ENCODE measurements at places on chromosomes 2 and 18.
A peak's percentile ranks its signal among the peaks of the same experiment; 100 is the strongest.

DNA sequence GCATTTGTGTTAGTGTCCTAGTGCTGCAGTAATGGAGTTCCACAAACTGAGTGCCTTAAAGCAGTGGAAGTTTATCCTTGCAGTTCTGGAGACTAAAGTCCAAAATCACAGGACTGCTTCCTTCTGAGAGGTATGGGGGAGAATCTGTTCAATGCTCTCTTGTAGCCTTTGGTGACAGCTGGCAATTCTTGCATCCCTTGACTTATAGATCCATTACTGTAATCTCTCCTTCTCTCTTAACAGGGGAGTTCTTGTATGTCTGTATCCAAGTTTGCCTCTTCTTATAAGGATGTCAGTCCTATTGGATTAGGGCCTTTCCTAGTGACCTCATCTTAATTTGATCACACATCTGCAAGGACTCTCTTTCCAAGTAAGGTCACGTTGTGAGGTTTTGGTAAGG lies 69.9 kb downstream of the XRCC5 start:
- no peak for DNase-seq

- DNase-seq: no peak
Measured at GRCh38 chr2:41962922-41963622, 84.7 kb upstream of the PKDCC start.

DNA sequence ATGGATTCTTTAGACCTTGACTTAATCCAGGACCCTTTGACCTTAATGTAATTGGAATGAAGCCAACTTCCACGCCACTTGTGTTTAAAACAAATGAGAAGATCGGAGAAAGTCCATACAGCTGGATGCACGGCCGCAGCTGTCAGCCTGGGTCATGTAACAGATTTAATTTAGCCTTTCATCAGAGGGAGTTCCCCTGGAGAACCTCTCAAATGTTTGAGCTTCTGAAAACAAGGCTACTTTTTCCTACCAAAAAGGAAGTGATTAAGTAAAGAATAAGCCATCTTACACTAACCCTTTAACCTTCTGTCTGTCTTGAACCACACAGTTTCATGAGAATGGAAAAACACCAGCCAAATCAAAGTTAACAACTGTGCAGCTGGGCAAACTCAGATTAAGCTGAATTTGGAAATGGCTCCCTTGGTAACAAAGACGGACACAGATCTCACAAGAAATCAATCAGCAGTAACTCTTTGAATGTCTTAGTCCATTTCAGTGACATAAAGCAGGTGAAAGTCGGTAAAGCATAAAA lies 103.6 kb downstream of the DOCK10 start:
- DNase-seq: peak; percentile 27

GRCh38 chr2:23541503-23542229 lies 156.7 kb downstream of the KLHL29 start:
- peak; percentile 22 for DNase-seq

GRCh38 chr2:54387059-54387991 lies 68.8 kb upstream of the SPTBN1 start:
- DNase-seq: no peak

GRCh38 chr2:82395531-82395930 lies 2063.5 kb downstream of the SUCLG1 start:
- no peak for DNase-seq

- DNase-seq: no peak
Measured at GRCh38 chr2:64930258-64930671, 58.9 kb upstream of the SLC1A4 start.

GRCh38 chr2:171824086-171824485 lies 70.0 kb downstream of the SLC25A12 start:
- no peak for DNase-seq

- DNase-seq: no peak
Measured at GRCh38 chr2:170824526-170825015, 7.9 kb downstream of the GAD1 start.

- no peak for DNase-seq
Measured at GRCh38 chr2:25374827-25375226, 33.1 kb upstream of the DNMT3A start.

DNA sequence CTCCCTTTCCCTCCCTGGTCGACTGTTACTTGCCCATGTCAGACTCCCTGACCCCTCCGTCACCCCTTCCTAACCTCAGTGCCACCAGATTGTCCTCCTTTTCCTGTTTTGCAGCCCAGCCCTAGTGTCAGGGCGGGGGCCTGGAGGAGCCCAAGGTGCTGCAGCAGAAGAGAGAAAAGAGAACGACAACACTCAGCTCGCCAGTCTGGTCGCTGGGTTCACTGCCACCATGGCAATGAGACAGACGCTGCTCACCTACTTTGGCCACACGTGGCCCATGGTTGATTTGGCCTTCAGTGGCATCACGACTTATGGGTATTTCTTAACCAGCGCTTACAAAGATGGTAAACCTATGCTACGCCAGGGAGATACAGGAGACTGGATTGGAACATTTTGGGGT lies 108.4 kb upstream of the RMDN2 start:
- no peak for DNase-seq

DNA sequence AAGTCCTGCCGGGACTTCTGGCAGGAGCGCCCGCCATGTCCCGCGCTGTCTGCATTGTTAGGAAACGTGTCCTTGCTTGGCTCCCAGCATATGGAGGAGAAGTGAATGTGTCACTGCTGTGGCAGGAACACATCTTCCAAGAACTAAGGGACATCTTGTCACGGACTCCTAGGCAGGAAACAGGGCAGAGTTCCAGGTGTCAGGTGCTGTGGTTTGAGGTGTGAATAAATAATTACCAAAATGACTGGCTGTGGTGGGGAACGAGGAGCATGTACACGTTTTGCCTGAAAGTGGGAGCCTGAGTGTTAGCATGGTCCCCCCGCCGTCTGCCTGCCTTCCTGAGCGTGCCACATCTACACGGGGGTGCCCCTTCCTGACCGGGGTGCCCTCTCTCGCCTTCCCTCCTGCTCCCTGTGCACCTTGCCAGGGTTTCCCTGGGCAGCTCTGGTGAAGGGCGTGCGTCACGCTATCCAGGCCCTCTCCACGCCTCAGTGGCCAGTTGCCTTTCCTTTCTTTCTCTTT lies 237.5 kb downstream of the LDLRAD4 start:
- no peak for DNase-seq

DNA sequence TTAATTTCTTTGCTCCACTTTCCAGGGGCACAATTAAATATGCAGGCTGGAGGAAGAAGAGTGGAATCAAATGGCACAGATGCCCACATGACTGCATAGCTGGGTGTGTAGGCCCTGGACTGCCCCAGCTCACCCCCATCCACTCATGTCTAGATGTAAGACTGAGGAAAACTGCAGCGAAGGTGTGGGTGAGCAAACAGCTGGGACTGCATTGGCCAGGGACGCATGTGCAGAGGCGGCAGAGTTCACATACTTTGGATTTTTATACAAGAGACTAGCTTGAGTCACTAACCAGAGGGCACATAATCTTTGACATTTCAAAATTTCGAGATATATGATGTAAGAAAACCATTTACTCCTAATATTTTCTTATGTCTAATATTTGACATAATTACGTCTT lies 60.1 kb downstream of the SPIRE1 start:
- no peak for DNase-seq

DNA sequence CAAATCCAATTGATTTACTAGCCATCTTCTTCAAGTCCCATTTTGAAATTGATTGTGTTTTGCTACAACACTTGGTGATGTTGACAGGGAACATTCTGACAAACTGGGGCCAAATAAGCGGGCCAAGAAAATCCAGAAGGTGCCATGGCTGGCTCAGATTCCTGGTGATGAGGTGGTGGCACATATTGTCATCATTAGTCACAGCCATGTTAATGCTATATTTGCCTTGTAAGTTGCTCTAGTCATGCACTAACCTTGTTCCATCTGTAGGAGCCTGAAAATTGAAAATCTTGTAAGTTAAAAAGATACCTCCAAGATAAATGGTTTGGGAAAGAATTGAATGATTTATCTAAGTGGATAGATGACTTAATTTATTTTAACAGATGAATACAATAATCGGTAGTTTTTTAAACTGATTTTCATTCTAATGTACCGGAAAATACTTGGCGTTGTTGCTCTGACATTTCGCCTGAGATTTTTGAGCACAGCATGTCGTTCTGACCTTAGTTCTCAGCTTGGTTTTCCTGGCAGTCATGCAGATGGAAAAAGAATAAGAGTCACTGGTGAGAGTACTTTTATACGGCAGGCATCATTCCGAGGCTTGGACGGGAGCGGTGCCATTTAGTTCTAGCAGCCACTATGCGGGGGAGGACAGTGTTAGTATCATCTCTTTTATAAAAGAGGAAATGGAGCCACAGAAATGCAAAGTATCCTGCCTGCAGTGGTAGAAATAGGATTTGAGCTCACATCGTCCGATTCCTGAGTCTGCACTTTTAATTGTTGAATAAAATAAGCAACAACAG lies 133.9 kb downstream of the ZNF532 start:
- no peak for DNase-seq

GRCh38 chr18:45935591-45936335 lies 31.4 kb downstream of the EPG5 start:
- no peak for DNase-seq

GRCh38 chr2:68732036-68732932 lies 2.3 kb upstream of the ARHGAP25 start:
- DNase-seq: no peak

- DNase-seq: no peak
Measured at GRCh38 chr2:161233858-161234431, 73.7 kb downstream of the TANK start.

GRCh38 chr2:8174641-8175257 lies 507.1 kb upstream of the ID2 start:
- DNase-seq: no peak

- no peak for DNase-seq
Measured at GRCh38 chr2:182280118-182280517, 146.7 kb downstream of the PDE1A start.
